Activated T-cell treated with anti-CD3 and anti-CD28 coated beads for 24 hours (primary cell): ENCODE measurements at places on chromosomes 6 and 20.

DNA sequence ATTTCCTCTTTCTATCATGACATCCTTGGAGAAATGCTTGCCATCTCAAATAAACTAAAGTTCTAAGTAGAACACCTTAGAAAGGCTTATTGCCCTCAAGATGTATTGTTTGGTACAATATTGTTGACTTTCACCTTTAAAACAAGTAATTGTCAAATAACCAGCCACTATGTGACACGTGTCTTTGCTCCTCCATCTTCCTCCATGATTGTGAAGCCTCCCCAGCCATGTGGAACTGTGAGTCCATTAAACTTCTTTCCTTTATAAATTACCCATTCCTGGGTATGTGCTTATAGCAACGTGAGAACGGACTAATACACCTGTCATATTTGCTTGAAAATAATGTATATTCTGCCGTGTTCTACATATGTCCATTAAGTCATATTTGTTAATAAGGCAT lies 126.5 kb downstream of the BMP5 start:
- no peak for DNase-seq

- DNase-seq, result no peak
These were observed 350.9 kb downstream of the PREX1 start for GRCh38 chr20:48476854-48477253.

DNA sequence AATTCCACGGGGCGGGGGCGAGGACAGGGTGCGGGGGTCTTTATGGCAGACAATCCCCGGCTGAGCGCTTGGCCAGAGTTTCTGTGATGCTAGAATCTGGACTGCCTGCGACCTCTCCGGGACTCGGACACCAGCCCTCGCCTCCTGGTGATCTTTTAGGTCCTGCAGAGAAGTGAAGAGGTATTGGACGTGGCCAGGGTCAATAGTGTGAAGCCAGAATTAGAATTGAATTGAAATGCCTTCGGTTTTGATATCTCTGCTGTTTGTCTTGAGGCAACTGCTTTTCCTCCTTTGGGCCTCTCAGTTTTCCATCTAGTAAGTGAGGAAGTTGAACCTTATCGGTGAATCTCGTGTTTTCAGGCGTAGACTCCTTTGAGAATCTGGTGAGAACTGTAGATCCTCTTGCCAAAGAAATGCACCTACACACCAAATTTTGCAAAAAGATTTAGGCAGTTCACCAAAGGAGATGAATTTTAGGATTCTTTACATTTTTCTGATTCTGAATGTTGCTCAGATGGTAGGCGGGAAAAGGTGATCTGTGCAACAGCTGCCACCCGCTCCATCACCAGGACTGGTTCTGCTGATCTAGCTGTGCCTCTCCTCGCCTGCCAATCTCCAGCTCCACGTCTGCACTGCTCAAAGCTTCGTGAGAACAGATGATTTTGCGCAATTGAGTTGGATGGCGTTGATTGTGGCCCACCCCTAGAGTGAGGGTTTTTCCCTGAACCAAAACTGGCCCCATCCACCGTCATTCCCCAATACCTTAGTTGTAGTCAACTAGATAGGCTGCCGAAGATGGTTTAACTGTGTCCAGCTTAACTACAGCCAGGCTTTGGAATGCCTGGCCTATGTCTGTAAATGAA lies 837 bp upstream of the OSER1 start:
- DNase-seq, result no peak

GRCh38 chr20:64048402-64049044 lies 916 bp downstream of the SOX18 start:
- DNase-seq, result no peak

GRCh38 chr20:38392356-38392755 lies 42.8 kb downstream of the SNHG17 start:
- no peak for DNase-seq

GRCh38 chr6:165260462-165260861 lies 48.9 kb downstream of the C6orf118 start:
- DNase-seq, result no peak

GRCh38 chr6:37146735-37147157 lies 23.2 kb upstream of the PIM1 start:
- DNase-seq, result no peak

DNA sequence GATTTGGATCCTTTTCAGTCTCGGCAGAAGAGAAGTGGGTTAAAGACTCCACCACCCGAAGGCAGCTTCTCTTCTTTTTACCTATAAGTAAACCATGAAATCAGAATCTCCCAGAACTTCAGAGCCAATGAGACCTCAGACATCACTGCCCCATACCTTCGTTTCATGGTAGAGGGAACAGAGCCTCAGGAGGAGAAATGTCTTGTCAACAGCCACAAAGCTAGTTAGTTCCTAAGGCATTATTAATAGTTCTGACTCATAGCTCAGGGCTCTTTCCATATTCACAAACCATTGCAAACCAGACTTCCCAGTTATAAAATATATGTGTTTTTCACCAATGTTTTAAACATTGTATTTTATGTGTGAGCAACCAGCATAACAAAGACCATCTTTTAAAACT lies 118.7 kb upstream of the RIPOR2 start:
- no peak for DNase-seq

- no peak for DNase-seq
These were observed 64.0 kb upstream of the KCNK16 start for GRCh38 chr6:39386487-39386886.

- no peak for DNase-seq
These were observed 159.8 kb downstream of the NRN1 start for GRCh38 chr6:5846889-5847288.

DNA sequence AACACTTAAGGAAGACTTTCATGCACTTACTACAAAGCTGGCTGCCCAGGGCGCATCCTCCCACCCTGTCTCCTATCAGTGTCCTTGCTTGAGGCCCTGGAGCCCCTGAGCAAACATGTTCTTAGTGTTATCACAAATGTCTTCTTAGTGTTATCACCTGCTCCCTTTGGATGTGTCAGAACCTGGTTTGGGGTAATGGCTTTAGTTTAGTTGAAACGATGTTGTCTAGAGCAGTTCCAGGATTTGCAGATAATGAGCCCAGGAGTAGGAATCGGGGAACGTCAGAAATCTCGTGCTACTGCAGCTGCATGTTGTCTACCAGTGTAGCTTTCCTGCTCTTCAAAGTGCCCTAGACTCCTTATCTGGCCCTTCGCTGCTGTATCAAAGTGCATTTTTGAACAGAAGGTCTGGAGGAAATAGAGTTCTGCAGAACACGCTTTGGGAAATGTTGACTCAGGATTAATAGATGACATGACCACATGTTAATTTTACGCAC lies 69.6 kb downstream of the PHACTR2 start:
- DNase-seq, result no peak

DNA sequence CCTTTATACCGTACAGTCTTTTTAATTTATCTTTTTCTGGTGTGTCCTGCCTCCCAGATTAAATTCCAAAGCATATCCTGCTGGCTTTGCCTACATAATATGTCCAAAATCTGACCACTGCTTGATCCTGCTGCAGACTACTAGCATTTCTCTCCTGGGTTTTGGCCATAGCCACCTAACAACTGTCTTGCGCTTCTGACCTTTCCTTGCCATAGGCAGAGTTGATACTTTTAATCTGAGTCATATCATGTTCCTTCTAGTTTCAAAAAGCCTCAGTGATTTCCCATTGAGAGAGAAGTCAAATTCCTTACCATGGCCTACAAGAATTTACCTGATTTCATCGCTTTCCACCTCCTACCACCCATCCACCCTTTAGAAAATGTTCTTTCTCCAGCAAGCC lies 104.8 kb downstream of the BCKDHB start:
- no peak for DNase-seq

DNA sequence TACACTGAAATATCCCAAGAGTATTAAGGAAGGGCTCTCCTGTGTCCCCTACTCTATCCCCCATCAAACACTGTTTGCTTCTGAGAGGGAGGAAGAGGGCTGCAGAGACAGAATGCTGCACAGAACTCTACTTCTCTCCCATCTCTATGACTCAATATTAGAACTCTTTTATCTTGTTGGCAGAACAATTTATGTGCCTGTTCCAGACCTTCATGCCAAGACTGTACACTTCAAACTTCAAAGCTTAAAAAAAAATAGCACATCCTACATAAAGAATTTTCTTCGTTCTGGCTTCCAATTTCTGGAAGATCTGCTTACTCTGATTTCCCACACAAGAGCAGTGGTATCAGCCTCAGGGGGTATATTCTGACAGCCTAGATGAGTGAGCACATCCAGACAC lies 19.6 kb upstream of the GPR63 start:
- DNase-seq, result no peak

DNA sequence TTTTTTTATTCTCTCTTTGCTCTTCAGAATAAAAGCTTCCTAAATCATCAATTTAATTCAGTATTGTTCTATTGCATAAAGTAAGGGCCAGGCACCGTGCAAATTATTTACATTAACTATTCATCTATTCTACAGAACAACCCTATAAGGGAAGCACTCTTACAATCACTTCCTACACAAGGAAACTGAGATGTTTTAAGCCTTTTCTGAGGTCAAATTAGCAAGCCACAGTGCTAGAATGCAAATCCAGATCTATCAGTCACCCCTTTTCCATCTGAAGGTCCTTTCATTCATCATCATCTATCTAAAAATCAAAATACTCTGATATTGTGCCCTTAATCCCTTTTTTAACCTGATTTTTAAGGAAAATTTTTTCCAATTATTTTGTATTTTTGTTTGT lies 31.2 kb downstream of the FRK start:
- no peak for DNase-seq

GRCh38 chr6:3501826-3502500 lies 45.1 kb upstream of the SLC22A23 start:
- no peak for DNase-seq

DNA sequence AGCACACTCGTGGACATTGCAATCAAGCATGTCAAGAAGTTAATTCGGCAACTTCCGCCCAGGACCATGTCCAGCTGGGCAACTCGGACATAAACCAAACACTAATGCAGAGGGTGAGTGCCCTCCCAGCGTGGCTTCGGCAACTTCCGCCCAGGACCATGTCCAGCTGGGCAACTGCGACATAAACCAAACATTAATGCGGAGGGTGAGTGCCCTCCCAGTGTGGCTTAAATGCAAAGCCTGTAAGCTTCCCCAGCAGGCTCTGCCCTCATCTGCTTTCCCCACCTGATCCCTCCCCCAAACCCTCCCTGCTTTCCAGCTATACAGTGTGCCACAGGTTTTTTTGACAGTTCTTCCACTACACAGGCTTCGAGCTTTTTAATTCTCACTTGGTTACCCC lies 143.4 kb downstream of the PXDC1 start:
- DNase-seq, result no peak

GRCh38 chr20:23086931-23087411 lies 847 bp upstream of the CD93 start:
- DNase-seq, result no peak

- DNase-seq, result peak; percentile 56
These were observed 114.7 kb upstream of the ZNF217 start for GRCh38 chr20:53708129-53708968.

DNA sequence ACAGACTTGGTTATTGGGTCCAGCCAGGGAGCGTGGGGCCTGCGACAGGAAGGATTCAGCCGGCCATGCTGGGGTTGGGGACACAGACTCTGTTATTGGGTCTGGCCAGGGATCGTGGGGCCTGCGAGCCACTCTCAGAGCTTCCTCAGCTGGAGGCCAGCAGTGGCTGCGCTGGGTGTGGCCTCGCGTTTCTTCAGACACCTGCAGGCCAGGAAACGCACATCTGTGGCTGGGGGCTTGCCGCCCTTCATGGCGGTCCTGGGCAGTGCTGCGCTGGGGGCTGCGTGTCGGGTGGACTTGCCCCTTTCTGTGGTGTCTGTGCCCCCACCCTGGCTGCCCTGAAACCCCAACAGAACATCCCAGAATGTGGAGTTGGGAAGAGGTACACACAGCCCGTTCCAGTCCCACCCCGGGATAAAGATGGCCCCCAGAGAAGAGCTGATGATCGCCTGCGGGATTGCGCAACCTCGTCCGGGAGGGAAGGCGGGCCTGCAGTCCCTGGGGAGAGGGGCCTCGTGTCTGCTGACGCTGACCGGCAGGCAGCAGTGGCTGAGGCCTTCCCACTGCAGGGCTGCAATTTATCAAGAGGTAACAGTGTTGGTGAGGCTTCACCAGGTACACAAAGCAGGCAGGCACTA lies 16.9 kb upstream of the MTG2 start:
- no peak for DNase-seq

- no peak for DNase-seq
These were observed 18.8 kb downstream of the SAMHD1 start for GRCh38 chr20:36932476-36933426.

DNA sequence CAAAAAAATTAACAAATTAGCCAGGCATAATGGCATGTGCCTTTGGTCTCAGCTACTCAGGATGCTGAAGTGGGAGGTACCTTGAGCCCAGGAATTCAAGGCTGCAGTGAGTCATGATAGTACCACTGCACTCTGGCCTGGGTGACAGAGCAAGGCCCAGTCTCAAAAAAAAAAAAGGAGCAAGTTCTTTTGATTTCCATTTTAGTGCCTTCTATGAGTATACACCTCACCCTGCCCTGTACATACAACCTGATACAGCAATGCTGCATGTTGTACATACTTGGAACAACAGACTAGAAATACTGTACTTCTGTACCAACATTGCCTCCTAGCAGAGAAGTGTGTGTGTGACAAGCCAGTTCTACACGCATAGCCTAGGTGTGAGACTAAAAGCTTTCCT lies 97.3 kb upstream of the CARMIL1 start:
- no peak for DNase-seq

DNA sequence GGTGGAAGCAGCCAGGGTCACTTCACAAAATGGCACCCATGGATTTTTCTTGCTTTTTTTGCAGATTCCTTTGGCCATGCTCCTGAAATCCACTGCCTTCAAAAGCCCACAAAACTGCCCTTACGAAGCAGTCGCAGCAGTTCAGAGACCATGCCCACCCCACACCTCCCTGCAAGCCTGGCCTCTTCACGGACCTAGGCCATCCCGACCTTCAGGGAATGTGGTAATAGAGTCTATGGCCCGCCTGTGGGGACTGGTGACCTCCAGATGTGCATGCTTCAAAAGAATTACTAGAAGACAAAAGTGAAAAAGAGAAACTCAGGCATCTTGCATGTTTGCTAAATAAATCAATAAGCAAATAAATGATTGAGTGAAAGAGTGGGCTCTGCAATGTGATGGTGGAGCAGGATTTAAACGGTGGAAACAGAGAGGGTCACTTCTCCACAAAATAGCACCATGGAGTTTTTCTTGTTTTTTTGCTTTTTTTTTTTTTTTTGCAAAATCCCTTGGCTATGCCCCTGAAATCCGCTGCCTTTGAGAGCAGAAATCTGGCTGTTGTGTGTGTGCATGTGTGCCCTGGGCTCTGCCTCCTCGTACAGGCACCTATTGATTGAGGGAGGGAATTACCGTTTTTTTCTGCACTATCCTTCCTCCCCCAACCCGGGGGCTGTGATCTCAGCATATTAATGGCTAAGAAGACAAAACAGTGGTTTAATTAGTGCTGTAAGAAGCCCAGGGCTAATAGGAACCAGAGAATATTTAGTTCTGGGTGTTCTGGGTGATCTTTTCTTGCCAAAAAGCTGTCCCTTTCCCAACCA lies 107.4 kb downstream of the PXDC1 start:
- DNase-seq, result no peak
